ENCODE measurements at places on chromosomes 1 and 21.

DNA sequence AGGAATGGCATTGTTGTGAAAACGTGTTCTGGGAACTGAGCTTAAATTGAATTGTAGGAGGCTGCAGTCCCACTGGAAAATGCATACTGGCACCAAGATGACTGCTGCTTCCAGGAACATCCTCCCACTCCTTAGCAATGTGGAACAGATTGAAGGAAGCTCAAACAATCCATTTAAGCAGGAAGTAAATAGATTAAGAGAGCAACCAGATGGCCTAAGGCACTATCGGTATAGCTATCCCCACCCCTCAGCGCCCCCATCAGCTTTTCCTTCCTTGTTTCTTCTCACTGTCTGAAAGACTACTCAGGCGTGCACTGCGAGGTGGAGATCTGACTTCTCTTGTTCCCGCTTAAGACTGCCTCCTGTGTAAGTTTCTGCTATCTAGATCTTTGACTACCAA lies 4.0 kb upstream of the IFI16 start:
- no peak for DNase-seq

DNA sequence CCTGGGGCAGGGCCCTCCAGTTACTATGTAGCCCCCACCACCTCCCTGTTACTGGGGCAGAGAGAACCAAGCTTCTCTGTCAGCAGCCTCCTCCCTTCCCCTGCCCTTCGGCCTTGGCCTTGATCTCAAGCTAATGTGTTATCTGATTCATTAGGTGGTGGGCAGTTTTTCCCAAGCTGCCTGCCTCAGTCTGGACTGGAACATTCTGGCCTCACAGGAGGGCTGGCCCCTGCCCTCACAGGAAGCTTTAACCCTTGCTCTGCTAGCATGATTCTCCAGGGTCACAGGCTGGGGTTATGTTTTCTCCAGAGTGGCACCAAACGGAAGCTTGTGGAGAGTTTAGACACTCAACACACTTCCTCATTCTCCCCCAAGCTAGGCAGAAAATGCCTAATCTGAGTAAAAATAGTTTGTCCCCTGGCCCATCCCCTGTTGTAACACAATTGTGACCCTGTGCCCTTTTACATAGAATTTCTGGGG lies 37.2 kb upstream of the SLC6A9 start:
- DNase-seq, result no peak

DNA sequence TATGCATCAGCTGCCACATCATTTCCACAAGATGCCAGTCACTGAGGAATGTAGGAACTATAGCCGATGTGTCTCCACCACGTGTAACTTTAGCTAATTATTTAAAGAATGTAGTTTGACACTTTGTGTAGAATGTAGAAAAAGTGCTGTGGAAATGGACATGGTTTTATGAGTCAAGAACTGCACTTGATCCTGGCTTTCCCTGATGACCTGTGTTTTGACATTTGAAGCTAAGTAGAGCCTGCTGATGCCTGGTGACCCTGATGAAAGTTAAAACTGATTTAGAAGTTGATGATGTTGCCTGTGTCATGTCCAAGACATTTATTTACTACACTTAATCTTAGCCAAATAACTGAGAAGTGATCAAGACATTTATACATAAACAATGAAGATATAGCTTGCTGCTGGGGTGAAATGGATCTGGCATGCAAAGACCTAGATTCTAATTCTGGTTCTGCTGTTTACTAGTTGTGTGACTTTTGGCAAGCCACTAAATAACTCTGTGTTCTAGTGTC lies 4.4 kb upstream of the OSBPL9 start:
- no peak for DNase-seq

GRCh38 chr1:210372491-210372890 lies 43.8 kb downstream of the HHAT start:
- DNase-seq, result no peak

DNA sequence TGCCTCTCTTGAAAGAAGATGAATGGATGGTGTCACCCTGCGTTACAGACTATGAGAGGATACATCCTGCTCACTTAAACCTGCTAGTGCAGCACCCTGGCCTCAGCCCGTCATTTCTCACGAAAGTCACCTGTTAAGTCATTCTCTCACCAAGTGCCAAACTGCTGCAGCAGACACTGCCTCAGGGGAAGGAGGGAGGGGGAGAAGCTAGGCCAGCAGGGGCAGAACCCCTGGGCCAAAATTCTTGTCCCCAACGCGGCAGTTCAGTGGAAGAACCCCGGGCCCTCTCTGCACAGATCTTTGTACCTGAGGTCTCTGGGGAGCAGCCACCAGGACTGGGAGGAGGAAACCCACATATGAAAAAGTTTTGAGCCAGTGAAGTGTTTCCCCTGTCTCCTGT lies 37.6 kb downstream of the SYT6 start:
- DNase-seq, result no peak

- DNase-seq, result no peak
These were observed 121.1 kb downstream of the SIK1 start for GRCh38 chr21:43305811-43306311.

- DNase-seq, result no peak
These were observed 34.1 kb upstream of the SLC25A33 start for GRCh38 chr1:9505143-9505542.
